G401 (cell line): ENCODE measurements at places on chromosomes 13 and 19.

DNA sequence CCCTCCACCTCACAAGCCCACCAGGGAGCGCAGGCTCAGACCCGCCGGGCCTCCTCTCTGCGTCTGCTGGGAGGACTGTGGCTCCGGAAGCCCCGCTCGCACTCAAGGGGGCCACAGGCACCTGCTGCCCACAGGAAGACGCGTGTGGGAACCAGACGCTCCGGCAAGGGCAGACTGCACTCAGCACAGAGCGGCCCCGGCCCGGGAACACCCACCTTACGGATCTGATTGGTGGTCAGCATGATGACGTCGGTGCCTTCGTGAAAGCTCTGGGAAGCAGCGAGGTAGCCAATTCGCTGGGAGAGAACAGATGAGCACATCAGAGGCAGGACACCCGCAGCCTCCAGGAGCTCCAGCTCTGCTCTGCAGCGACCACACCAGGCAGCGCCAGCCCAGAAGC, 14.6 kb downstream of the AP3D1 start:
- DNase-seq: peak; percentile 36

DNA sequence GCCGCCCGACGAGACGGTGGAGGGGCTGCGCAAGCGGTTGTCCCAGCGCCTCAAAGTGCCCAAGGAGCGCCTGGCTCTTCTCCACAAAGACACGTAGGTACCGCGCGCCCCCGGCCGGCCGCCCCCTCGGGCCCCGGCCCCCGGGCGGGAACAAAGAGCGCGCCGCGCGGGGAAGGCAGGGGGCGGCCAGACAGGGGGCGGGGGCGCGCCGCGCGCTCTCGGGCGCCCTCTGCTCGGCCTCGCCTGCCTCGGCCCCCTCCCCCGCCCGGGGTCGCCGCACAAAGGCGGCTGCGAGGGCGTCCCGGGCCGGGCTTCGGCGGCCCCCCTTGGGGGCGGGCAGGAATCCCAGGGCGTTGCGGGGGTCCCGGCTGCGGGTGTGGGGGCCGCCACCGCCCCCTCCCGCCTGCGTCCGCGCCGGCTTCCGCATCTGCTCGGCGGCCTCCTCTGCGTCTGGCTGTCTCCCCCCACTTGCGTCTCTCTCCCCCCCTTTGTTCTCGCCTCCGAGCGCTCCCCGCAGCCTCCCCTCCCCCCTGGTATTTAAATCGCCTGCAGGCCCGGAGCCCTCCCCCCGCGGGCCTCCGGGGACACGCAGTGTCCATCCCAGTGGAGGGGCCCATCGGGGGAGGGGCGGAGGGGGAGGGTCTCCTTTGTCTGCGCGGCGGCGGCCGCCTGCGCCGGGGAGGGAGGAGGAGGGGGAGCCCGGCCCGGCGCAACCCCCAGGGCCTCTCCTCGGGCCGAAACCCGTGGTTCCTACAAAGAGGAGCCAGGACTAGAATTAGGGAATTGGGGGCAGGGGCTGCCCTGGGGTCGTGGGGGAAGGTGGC, 2.3 kb downstream of the MIDN start:
- DNase-seq: no peak

DNA sequence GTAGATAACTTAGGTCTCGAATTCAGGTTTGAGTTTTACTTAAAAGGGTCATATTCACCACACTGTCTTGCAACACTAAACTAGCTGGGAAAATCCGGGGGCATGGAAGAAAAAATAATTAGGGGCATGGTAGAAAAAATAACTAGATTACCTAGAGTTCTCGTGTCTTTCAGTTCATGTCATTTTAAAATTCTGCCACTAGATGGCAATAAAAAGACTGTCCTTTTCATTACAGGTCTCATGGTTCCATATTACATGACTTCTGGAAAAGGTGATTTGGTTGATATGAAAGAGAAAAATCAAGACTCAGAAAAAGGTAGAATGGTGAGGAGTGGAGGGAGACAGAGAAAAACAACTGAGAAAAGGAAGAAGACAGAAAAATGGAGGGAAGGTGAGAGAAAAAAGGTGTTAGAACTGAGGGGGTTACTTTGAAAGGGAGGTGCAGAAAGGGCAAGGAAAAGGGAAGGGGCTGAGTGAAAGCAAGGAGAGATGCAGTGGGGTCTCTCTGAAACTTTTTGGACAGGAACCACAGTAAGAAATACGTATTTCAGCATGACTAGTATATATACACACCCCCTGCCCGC, 299.0 kb downstream of the KLF12 start:
- DNase-seq: peak; percentile 64

- DNase-seq: no peak
Observed at GRCh38 chr19:48558018-48558684, 6.2 kb downstream of the SULT2B1 start.

- DNase-seq: no peak
Observed at GRCh38 chr13:26909477-26909876, 148.9 kb upstream of the GPR12 start.

- DNase-seq: peak; percentile 21
Observed at GRCh38 chr19:38478273-38478971, 44.9 kb downstream of the RYR1 start.

DNA sequence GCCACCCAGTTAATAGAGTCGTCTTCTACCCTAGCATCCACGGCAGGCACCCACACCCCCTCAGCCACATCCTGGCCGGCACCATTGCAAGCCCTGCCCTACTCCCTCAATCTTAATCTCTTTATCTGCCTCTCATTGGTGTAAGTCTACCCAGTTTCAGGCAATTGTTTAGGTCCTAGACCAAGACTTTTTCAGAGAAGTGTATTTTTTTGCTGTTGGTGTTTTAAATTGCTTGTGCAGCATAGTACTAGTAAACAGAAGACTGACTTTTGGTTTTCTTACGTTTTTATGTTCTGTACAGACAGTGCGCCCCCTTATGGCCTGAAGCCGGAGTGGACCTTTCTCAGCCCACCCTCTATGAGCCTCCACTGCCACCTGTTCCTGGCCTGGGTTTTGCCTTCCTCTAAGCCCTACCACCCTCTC, 2.3 kb upstream of the LCP1 start:
- no peak for DNase-seq

DNA sequence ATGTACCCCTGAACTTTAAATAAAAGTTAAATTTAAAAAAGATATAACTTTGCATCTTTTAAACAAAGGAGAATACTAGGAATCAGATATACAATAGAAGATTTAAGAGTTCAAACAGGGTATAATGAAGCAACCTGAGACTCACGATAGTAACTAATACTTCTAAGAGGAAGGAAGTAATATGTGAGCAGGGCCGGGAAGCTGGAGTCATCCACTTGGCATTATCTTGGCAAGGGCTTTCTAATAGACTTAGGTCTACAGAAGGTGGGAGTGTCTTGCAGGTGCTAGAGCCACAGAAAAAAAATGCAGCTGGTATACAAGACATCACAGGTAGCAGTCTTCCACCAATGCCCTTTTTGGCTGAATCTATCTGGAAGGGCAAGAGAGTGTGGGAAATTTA, 231.9 kb downstream of the KCTD12 start:
- no peak for DNase-seq

GRCh38 chr13:73303851-73304250, 245.0 kb downstream of the KLF5 start:
- DNase-seq: no peak

DNA sequence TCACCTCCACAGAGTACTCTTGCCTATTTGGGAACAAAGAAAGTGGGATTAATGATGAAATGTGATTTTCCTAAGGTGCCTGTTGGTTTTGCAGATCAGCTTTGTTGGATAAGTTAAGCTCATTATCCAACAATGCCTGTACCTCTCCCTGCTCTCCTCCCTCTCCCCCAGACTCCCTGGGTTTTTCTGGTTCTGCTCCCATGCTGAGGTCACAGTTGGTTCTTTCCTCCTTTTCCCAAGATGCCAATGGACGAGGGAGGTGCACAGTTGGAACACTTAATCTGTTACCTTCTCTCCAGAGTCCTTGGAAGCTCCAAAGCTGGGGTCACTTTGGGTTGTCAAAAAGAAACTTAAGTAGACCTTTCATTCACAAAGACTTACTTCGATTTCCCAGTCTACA, 1.6 kb downstream of the OXGR1 start:
- no peak for DNase-seq
